ENCODE measurements at places on chromosomes 2 and 18.

- DNase-seq: peak; percentile 81
Measured at GRCh38 chr2:200305797-200306195, 697 bp upstream of the SPATS2L start.

DNA sequence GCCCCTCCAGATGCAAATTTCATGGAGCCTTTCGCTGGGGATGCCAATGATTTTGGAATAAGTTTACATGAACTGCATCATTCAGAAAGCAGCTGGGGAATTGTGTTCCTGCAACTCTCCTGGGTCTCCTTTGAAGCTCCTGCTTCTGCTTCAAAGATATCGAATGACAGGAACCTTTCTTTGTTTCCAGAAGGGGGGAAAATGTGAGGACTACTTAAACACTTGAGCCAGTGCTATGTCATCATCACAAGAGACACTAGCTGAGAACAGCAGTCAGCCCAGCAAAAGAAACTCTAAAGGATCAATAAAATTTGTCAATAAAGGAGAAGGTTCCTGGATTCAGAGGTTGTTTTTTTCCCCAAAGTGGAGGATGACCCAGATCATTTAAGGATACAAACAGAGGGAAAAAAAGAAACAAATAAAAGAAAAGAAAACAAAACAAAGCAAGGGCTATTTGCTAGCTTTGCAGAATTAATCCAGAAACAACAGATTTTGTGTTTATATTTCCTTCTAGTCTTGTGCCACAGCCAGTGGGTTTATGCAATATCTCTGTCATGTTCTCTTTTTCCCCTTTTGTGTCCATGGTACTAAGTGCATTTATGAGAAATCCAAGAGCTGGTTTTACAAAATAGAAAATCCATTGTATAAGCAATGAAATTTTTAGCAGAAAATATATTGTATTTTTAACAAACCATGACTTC is 463.7 kb downstream of the CDH2 start:
- DNase-seq: peak; percentile 59

- DNase-seq: no peak
Measured at GRCh38 chr2:32743480-32744236, 115.8 kb downstream of the TTC27 start.

DNA sequence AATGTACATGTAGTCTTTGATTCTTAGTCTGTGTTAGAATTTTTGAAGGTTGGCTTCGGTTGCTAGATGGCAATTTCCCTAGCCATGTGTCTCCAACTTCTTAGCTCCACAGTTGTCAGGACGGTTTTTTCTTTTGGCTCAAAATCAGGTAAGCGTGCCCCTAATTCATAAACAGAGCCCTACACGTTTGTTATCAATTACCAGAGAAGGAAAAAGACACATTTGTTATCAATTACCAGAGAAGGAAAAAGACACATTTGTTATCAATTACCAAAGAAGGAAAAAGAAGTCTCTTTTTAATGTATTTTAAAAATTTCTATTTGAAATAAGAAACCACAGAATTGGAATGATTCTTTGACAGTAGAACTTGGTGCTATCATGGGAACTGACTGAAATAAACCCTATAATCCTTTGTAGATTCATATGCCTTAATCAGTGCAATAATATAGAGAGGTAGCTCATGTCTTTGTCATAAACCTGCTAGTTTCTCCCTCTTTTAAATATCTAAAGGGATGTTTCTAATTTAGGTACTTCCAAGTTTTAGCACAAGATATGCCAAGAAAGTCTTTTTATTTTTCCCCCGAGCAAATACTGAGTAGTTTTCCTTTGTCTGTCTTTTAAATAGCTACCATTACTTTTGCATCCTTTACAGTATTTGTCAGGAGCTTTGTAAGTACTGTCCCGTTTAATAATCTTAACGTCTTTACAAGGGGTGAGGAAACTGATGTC is 35.9 kb downstream of the CAMKMT start:
- no peak for DNase-seq

DNA sequence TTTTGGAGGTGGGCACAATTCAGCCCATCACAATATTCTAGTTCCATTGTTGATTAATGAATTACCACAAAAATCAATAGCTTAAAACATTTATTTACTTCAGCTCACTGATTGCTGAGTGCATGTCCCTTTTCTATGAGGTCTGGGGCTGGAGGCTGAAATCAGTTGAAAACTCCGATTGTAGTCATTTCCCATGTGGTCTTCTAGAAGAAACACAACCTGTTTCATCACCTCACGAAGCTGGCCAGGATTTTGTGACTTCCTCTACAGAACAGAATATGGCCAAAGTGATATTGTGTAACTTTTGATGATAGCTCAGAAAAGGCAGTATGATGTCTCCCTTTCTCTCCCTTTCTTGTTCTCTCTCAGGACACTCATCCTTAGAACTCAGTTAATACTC is 44.1 kb upstream of the CYRIA start:
- no peak for DNase-seq

DNA sequence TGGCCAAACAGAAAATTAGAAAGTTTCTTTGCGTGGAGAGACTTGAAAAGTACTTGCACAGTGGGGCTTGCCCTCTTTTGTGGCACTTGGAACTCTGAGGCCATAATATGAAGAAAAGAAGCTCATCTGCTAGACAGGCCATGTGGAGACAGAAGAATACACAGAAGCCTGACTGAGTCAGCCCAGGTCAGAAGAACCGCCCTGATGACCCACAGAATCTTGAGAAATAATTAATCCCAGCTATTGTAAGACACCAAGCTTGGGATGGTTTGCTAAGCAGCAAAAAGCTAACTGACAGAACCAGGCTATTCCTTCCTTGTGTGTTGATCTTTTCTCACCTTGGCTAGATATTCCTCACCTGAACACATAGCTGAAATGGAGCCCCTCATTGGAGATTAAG is 33.7 kb downstream of the G6PC2 start:
- DNase-seq: no peak

- DNase-seq: no peak
Measured at GRCh38 chr2:179255129-179255528, 9.5 kb downstream of the SESTD1 start.

- DNase-seq: no peak
Measured at GRCh38 chr2:54042897-54043620, 72.3 kb upstream of the PSME4 start.

GRCh38 chr2:143841935-143842334 is 678.0 kb downstream of the ZEB2 start:
- DNase-seq: no peak

All from DMS79 treated with DMSO at 0.1 percent for 48 hours (cell line).